ENCODE measurements at places on chromosomes 6 and 20.

GRCh38 chr20:32460683-32461320 is 102.7 kb downstream of the ASXL1 start:
- no peak for DNase-seq

GRCh38 chr6:30542915-30543314 is 13.4 kb downstream of the GNL1 start:
- DNase-seq = no peak

- DNase-seq = no peak
Observed at GRCh38 chr6:98137391-98137790, 697.0 kb upstream of the POU3F2 start.

GRCh38 chr6:157665180-157665579 is 157.9 kb upstream of the SNX9 start:
- no peak for DNase-seq

DNA sequence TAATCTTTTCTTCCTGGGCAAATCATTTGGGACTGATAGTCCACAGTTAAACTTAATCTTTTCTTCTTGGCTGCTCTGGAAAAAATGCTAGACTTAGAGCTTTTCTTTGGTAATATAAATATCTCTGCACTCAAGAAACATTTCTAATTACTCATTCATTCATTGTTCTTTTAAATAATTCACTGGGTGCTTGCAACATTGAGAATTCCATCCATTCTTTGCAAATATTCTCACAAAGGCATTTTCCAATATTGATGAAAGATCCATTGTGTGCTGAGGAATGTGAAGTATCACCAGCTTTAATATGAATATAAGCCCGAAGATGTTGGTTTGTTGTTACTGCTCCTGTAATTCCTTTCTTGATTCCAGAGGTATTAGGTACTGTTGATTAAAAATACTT is 38.4 kb downstream of the AKAP7 start:
- no peak for DNase-seq

All from stimulated activated CD8-positive, alpha-beta memory T cell treated with anti-CD3 and anti-CD28 coated beads, Interleukin-2, amount 100 ng/mL, for 48 hours (primary cell).